NCI-H2029 treated with DMSO at 0.1 percent for 48 hours (cell line): ENCODE measurements at places on chromosomes 13 and 19.

GRCh38 chr13:68304286-68304893 lies 1074.3 kb upstream of the PCDH9 start:
- no peak for DNase-seq

DNA sequence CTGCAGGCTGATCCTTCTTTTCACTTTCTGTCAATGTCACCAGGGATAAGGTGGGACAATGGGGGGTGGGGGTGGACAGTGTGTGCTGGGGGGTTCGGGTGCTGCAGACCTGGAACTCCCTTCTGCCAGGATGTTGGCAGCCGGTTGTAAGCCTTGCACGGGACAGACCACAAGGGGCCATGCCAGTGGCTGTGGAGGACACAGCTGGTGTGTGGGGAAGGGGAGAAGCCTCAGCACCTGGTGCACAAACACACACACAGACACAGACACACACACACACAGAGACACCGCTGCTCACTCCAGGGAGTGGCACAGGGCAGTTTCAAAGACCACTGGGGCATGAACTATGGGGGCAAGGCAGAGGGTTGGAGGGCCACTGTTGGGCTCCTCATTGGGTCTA lies 3.6 kb downstream of the F2RL3 start:
- DNase-seq = no peak

GRCh38 chr19:49110567-49110966 lies 3.6 kb upstream of the LIN7B start:
- DNase-seq = no peak

DNA sequence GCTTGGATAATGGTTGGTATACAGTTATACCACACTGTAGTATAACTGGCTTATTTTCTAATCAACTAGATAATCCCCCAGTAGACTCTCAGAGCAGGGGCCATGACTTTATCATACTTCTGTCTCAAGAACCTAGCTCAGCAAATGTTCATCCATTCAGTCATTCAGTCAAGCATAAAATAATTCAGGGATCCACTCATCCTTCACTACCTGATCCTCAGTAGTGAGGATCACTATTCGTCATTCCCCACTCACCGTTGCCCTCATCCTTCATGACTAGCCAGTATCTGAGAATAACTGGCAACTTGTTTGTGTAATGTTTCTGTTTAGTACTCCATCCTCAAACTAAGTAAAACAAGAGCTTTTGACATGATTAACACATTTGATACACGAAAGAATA lies 77.6 kb downstream of the TSC22D1 start:
- DNase-seq = no peak

GRCh38 chr13:36806102-36806501 lies 12.9 kb upstream of the RFXAP start:
- peak; percentile 11 for DNase-seq

GRCh38 chr19:41883463-41883820 lies 458 bp downstream of the ARHGEF1 start:
- DNase-seq = no peak

- no peak for DNase-seq
These were observed 17.2 kb upstream of the SLITRK6 start for GRCh38 chr13:85816413-85816812.
